ENCODE measurements at places on chromosomes 5 and 9. TPM values are rescaled to one million over a fixed set of nuclear protein-coding genes. Genes with fewer than 3 reads are reported as not detected.

DNA sequence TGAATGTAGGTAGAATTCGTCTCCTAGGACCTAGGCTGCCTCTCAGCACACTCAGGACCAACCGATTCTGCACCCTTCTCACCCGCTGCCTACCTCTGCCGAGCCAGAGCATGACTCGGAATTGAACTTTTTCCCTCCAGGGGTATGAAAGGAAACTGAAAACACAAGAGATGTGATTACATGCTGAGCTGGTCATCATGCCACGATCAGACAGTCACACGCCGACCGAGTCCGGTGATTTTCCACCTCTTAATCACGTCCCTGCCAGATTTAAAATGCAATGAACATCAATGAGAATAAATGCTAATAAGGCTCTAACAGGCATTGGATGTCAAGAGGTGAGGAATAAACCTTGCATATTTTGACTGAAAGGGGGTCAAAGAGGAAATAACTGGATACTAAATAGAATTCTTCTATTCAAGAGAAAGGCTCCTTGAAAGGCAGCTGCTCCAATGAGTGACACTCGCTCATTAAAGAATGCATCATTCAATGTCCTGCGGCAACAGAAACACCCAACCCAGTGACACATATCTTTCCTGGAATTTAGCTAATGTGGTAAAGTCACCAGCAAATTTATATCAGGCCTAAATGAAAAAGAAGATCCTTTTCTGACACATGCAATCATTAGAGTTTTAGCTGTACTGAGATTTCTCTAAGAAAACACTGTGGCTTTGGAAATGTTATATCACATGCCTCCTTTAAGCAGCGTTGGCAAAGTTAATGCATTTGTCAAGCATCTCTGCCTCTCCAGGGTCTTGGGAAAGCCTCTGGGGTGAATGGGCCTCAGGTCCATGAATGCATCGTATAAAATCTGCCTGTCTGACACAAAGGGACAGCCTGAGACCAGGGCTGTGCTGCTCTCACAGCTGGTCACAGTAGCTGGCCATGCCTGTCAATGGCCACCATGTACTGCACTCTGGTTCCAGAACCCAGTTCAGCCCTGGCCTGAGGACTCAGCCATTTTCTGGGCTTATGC lies 128.7 kb downstream of the SPOCK1 start:
- no peak for DNase-seq

GRCh38 chr5:42518595-42519221 lies 95.5 kb downstream of the GHR start:
- no peak for DNase-seq

DNA sequence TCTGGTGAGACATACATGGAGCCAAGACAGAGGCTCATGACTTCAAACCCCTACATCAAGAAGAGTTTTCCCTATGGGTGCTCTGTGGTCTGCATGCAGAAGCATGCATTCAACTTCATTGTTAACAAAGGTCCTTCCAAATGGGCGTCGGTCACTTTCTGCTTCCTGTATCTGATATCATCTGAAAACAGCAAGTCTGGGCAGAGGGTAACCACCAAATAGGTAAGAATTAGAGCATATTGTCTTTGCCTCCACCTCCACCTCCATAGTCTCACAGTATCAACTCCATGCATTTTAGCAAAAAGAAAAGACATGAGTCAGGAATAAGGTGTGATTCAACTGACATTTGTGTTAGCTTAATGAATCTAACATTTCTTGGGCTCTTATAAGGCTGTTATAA lies 462.9 kb downstream of the DMRT2 start:
- no peak for DNase-seq

The SLC1A3 gene
- not detected for total RNA-seq

DNA sequence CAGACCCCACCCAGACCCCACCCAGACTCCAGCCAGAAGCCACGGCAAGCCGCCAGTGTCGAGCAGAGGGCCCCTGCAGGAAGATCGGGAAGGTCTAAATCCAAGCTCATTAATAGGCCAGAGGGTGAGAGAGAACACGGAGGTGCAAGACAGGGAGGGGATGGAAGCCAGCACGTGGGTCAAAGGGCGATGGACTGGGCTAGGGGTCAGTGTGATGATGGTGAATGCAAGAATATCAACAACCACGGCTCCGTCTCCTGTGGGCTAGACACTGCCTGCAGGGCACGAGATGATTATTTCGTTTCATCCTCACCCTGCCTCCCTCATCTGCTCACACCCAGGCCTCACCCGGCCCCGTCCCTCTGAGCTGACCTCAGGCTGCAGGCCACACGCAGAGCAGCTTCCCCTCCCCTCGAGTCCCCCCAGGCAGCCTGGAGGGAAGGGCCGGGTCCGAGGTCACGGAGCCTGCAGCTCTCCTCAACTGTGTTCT lies 122.0 kb downstream of the COL23A1 start:
- no peak for DNase-seq

GRCh38 chr5:124182133-124182532 lies 564.3 kb downstream of the ZNF608 start:
- no peak for DNase-seq

The OR1N2 gene
- not detected for total RNA-seq

The ANKRD18B gene
- 3.9 TPM for total RNA-seq

DNA sequence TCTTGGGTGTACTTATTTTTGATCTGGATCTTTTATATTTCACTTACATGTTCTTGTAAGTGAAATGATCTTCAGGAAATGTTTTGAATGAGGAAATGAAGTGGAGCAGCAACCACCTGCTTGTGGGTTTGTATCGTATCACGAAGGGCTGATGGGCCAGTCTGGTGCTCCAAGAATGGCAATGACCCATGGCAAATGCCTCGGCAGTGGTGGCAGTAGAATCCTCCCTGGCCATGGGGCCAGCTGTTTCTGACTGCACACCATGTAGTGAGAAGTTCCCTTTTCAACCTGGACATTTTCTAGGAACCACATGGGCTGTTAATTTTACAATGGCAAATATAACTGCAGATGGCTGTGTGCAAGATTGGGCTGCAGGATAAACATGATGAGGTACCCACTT lies 29.9 kb downstream of the MAT2B start:
- DNase-seq: no peak

The PCDHB11 gene
- total RNA-seq: 0.13 TPM

- DNase-seq: peak; percentile 30
Measured at GRCh38 chr5:142674531-142675469, 11.1 kb downstream of the FGF1 start.

DNA sequence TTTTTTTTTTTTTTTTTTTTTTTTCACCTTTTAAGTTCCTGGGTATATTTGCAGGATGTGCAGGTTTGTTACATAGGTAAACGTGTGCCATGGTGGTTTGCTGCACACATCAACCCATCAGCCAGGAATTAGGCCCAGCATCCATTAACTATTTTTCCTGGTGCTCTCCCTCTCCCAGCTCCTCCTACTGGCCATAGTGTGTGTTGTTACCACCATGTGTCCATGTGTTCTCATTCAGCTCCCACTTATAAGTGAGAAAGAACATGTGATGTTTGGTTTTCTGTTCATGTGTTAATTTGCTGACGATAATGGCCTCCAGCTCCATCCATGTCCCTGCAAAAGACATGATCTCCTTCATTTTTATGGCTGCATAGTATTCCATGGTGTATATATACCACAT lies 350.5 kb downstream of the MAN2A1 start:
- no peak for DNase-seq

DNA sequence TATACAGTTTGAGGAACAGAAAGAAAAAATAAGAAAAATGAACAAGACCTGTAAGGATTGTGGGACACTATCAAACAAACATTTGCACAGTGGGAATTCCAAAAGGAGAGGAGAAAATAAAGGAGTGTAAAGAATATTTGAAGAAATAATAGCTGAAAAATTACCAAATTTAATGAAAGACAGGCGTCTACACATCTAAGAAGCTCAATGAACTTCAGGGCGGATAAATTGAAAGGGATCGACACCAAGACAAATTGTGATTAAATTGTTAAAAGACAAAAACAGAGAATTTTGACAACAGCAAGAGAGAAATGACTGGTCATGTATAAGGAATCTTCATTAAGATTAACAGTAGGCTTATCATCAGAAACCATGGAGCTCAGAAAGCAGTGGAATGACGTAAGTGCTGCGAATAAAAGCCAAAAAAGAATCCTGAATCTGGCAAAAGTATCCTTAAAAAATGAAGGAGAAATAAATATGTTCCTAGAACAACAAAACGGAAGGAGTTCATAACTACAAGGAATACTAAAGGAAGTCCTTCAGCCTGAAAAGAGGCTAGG lies 3.5 kb upstream of the SLC38A9 start:
- no peak for DNase-seq

- DNase-seq: no peak
Measured at GRCh38 chr5:36842087-36842486, 34.5 kb upstream of the NIPBL start.

GRCh38 chr9:84573083-84573482 lies 96.4 kb upstream of the NTRK2 start:
- no peak for DNase-seq

The CETN3 gene
- total RNA-seq: 9.2 TPM

The SPINK4 gene
- not detected for total RNA-seq

- DNase-seq: no peak
Measured at GRCh38 chr5:142547445-142548380, 138.2 kb downstream of the FGF1 start.

- peak; percentile 66 for DNase-seq
Measured at GRCh38 chr5:139660923-139661814, 13.0 kb downstream of the CXXC5 start.

The MAP1B gene
- 155 TPM for total RNA-seq

The DBH gene
- total RNA-seq: not detected

DNA sequence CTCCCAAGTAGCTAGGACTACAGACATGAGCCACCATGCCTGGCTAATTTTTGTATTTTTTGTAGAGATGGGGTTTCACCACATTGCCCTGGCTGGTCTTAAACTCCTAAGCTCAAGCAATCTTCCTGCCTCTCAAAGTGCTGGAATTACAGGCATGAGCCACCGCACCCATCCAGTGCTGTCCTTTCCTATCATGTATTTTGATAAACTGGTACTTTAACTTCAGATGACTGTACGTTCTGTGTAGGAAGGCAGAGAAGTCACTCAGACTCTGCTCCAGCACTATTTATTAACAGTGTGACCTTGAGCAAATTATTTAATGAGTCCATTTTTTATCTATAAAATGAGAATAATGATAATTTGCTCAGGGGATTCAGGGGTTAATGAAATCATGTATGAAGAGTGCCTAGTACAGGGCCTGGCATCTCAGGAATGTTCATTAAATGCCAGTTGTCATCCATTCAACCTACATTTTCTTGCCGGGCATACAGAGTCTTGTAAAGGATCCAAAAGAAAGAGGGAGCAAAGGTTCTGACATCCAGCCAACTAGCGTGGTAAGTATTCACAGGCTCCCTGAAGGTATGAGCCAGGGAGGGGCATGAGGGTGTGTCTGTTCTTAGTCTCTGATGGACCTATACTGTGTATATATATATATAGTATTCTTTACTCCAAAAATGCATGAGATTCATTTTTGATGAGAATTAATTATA lies 201.9 kb downstream of the PBX3 start:
- DNase-seq: no peak

- DNase-seq: no peak
Measured at GRCh38 chr5:94776167-94776566, 157.7 kb downstream of the SLF1 start.

GRCh38 chr5:94613583-94613982 lies 4.8 kb downstream of the KIAA0825 start:
- no peak for DNase-seq

GRCh38 chr5:83322273-83322924 lies 149.1 kb upstream of the VCAN start:
- DNase-seq: no peak

- DNase-seq: no peak
Measured at GRCh38 chr5:173338380-173339015, 10.3 kb upstream of the STC2 start.

The SLC25A2 gene
- total RNA-seq: 0.32 TPM

- no peak for DNase-seq
Measured at GRCh38 chr9:94945197-94946144, 219.0 kb downstream of the AOPEP start.

DNA sequence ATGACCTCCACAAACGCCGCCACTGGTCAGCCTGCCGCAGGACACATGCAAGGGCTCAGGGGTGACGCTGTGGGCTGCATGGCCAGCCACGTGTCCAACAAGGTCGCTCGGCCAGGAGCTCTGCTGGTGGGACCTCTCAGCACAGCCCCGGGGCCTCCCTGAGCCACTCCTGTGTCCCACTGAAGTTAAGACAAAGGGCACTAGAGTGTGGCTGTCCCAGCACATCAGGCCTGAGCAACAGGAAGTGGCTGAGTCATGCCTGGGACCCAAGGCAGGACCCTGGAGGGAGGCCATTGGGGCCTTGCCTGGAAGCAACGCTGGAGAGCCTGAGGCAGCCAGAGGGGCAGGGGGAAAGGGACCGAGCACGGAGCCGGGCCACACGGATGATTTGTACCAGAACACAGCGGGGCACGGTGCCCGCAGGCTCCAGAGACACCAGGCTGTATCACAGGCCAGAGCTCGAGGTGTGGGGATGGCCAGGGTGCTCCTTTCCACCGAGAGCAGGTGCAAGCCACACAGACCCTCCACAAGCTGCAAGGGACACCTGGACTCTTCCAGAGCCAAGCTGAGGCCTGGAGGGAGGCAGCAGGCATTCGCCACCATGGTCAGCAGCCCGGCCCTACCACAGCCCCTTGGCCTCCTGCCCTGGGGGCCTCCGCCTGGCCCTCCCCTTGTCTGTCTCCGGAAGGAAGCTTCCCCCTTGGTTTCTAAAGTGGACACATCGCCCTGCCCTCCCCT lies 6.5 kb upstream of the TMEM210 start:
- DNase-seq: no peak

GRCh38 chr5:58544195-58544594 lies 38.7 kb upstream of the RAB3C start:
- no peak for DNase-seq

The EPB41L4B gene
- 0.42 TPM for total RNA-seq

DNA sequence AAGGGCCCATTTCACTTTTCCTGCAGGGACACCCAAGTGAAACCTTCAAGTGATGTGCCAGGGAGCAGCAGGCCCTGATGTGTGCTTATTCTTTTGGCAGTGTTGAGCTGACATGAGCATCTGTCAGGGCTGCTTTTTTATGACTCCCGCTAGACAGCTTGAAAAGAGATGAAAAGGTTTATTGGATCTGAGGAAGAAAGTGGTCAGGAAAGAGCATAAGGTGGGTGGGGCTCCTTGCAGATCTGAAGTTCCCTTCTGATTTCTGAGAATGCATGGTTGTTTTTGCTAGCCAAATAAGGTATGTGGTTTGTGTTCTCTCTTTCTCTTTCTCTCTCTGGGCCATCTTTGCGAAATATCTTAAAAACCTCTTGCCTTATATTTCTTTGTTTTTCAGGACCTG lies 316.1 kb downstream of the DMRT2 start:
- no peak for DNase-seq

DNA sequence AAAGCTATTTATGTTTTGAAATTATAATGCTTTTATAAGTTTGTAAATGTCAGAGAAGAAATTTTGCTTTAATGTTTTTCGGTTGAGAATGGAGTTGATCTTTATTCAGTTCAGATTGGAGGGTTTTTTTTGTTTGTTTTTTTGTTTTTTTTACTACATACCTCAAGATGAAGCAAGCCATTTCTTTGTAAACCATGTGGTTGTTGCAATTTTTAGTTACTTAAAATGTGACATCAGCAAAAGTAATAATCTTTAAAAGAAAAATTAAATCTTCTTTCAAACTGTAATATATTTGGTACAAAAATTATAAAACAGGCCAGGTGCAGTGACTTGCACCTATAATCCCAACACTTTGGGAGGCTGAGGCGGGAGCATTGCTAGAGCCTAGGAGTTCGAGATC lies 102.6 kb downstream of the CDC42SE2 start:
- no peak for DNase-seq

GRCh38 chr5:50889790-50890189 lies 223.4 kb downstream of the PARP8 start:
- no peak for DNase-seq

GRCh38 chr5:112248623-112249022 lies 170.5 kb downstream of the EPB41L4A start:
- no peak for DNase-seq
